Dermis microvascular lymphatic vessel endothelial cell (primary cell): ENCODE measurements at places on chromosomes 12 and 14. TPM values are rescaled to one million over a fixed set of nuclear protein-coding genes. Genes with fewer than 3 reads are reported as not detected.

Gene KLRK1
- not detected in 2 replicates for total RNA-seq

Gene RND1
- 3.2 and 6.1 TPM in 2 replicates for total RNA-seq

Gene RNASE1
- total RNA-seq: 7.1 and 8.0 TPM in 2 replicates

Gene POTEM
- not detected in 2 replicates for total RNA-seq

Gene KRT1
- total RNA-seq: not detected in 2 replicates

Gene FOXG1
- not detected in 2 replicates for total RNA-seq

Gene UTP20
- 15.7 TPM in 2 replicates for total RNA-seq

Gene PTPN6
- total RNA-seq: 2.4 and 2.6 TPM in 2 replicates

Gene ANKRD33
- total RNA-seq: 0.13 and 0.26 TPM in 2 replicates
